ENCODE measurements at places on chromosomes 16 and 17.
A peak's percentile ranks its signal among the peaks of the same experiment; 100 is the strongest.

GRCh38 chr17:72143245-72143644, 22.4 kb downstream of the SOX9 start:
- DNase-seq = no peak

DNA sequence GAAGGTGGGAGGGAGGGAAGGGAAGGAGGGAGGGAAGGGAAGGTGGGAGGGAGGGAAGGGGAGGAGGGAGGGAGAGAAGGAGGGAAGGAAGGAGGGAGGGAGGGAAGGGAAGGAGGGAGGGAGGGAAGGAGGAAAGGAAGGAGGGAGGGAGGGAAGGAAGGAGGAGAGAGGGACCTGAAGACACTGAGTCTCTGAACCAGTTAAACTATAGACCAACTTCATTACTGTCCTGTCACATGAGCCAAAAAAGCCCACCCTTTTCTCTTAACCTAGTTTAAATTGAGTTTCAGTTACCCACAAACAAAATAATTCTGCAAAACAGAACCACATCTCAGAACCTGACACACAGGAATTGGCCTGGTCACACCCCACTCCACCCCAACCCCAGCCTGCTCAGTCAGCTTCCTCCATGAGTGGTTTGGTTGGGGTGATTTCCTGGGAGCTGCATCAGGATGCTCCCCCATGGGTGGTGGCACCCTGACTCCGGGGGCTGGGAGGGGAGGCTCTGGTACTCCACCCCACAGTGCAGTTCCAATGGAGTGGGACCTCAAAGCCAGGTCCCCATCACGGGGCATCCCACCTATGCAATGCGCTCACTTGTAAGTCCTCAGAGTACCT, 4.7 kb upstream of the PRR29 start:
- DNase-seq = peak; percentile 26

DNA sequence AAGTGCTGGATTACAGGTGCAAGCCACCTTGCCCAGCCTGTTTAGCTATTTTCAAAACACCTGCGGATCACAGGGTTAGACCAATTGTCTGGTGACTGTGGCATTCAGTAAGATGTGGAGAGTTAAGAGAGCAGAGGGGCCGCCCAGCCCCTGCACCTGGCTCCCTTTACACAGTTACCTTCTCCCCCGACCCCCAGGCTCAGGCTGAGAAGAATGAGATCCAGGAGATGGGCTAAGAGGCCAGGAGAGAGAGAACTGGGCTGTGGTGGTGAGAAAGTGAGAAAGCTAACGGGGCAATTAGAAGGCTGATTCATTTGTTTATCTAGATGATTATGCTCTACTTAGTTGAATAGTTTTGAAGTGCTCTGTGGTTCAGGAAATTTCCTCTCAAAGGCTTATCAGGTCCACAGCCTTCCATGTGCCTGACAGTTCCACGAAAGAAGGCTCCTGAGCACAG, 67.8 kb upstream of the AXIN2 start:
- DNase-seq = no peak

DNA sequence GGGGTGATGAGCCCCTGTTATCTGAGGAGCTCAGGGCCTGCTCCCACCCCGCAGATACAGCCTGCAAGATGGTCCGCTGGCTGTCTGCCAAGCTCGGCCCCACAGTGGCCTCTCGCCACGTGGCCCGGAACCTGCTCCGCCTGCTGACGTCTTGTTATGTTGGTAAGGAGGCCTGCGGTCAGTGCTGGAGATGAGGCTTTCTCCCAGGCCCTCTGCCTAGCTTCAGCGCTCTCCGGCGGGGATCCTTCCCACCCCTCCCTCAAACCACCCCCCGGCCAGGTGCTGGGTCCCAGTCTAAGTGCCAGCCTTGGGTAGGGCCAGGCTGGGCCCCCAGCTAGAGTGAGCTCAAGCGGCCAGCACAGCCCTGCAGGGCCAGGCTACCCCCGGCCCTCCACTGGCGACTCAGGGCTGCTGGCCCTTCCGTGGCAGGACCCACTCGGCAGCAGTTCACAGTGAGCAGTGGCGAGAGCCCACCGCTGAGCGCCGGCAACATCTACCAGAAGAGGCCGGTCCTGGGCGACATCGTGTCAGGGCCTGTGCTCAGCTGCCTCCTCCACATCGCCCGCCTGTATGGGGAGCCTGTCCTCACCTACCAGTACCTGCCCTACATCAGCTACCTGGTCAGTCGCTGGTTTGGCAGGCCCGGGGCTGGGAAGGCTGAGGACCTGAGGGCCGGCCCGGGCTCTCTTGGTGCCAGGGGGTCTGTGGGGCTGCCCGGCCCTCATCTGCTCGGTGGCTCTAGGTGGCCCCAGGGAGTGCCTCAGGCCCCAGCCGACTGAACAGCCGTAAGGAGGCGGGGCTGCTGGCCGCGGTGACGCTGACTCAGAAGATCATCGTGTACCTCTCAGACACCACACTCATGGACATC, 6.1 kb downstream of the WDR81 start:
- DNase-seq = peak; percentile 93

- DNase-seq = peak; percentile 33
Observed at GRCh38 chr16:30004424-30004776, 6.4 kb downstream of the DOC2A start.

DNA sequence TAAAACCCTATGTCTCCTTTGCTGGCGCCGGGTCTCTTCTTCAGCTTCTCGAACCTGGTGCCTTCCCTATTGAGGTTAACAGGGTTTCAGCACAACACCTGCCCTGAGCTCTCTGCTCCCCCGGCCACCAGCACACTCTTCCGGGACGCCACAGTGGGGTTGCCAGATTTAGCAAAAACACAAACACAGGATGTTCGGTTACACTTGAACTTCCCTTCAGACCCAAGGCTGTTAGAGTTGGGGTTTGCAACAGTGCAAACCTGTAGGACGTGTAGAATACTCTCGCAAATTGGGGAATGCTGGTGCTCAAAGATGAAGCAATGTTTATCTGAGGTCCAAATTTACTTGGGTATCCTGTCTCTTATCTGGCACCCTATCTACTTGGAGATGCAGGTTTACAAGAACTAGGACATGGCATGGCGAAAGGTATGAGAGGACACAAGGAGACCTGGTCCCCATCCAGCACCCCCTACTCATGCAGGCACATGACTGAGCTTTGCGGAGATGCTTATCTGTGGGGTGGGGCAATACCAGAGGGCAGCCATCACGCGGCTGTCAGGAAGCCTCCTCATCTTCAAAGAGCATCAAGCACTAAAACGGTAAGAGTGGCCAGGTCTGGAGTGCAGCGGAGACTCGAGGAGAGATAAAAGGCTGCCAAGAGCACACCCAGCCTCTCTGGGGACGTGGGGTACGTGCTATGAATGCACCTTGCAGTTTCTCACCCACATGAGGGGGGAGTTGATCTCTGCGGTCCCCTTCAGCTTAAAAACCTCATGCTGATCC, 52.8 kb downstream of the SDK2 start:
- no peak for DNase-seq

- DNase-seq = no peak
Observed at GRCh38 chr17:48925991-48926342, 17.8 kb downstream of the UBE2Z start.

DNA sequence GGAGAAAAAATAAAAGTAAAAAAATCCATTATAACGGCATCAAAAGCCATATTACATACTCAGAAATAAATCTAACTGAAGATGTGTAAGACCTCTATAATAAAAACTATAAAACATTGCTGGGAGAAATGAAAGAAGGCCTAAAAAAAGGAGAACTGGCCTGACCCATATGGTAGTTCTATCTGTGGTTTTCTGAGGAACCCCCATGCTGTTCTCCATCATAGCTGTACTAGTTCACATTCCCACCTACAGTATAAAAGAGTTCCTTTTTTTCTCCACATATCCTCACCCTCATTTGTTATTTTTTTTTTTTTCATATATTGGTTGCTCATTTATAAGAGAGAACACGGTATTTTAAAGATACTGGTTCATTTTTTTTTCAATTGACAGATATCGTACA, 191.8 kb downstream of the STX8 start:
- no peak for DNase-seq

GRCh38 chr16:87562201-87562600, 40.1 kb upstream of the JPH3 start:
- DNase-seq = no peak

DNA sequence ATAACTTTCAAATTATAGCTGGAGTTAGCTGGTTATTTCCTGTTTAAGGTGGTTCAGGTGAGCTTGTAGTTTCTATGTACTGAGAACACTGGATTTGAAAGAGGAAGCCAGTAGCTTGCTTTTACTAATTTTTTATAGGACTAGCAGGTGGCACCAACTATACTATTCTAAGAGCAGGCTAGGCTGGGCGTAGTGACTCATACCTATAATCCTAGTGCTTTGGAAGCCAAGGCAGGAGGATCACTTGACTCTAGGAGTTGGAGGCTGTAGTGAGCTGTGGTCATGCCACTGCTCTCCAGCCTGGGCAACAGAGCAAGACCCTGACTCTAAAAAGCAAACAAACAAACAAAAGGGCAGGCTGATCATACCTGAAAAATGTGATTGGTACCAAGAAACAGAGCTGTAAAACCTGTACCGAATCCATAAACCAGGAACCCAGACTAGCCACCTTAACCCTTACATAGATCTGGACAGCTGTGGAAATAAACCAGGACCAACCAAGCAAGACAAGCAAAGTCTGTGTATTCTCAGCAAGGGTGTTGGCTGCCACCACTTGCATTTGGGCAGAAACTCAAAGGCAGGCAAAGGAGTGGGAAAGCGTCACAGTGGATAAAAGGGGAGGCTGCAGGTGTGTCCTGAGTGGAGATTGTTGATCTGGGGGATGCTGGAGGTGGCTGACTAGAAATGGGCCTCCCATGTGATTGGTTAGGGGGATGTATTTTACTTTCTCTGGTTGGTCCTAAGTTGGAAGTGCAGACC, 36.3 kb downstream of the SLC47A1 start:
- no peak for DNase-seq

DNA sequence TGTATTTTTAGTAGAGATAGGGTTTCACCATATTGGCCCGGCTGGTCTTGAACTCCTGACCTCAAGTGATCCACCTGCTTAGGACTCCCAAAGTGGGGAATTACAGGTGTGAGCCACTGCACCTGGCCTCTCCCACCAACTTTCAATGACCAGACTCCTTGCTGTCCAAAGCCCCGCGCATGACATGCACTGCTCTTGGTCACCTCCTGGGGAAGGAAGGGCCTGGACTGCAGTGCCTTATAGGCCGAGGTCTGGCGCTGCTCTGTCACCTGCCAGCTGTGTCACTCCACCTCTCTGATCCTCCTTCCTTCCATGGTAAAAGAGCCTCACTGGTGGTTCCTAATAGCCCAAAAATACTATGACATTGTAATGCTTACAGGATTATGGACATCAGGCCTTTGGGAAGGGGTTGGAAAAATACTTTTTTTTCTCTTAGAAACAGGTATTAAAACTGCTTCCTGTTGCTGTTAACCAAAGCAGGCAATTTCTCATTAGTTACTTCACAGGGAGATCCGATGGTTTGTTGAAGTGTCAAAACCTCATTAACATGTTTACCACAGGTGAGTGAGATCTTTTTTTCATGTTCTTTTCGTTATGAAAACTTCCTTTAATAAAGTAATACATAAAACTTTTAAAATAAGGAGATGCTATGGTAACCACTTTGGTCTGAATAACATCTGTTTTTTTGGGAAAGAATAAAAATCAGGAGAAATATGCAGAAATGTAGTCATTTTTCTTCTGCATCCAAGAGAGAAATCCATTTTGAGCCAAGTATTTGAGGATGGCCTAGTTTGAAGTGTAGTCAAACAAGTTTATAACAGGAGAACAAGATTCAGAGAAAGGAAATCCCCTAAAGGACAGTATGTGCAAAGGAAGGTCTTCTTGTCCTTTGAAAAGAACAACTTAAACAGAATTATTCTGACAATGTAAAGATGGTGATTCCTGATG, 35.5 kb downstream of the GRB7 start:
- no peak for DNase-seq

- DNase-seq = no peak
Observed at GRCh38 chr16:89613231-89613953, at the start of gene DPEP1. DPEP1 (plus strand) TSS chr16:89613642; CDS start chr16:89630411, 16,769 bp downstream.

DNA sequence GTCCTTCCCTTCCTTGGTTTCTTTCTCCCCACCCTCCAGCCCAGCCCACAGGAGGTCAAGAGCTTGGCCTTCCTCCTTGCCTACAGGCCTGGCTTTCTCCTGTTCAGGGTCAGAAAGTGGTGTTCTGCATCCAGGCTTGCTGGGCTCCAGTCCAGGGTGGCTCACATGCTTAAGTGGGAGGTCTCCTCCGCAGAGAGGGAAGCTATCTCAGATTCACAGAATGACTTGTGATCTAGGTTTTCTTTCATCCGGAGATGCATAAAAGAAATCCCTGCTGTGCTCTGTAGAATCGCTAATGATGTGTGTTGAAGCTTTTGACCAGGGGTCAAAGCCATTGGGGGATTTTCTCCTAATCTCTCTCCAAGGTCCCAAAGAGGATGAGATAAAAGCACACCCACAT, 382.3 kb upstream of the EEF2KMT start:
- no peak for DNase-seq

- no peak for DNase-seq
Observed at GRCh38 chr16:87970186-87970585, 19.0 kb downstream of the BANP start.

- no peak for DNase-seq
Observed at GRCh38 chr17:58686980-58687379, 4.9 kb downstream of the TEX14 start.

DNA sequence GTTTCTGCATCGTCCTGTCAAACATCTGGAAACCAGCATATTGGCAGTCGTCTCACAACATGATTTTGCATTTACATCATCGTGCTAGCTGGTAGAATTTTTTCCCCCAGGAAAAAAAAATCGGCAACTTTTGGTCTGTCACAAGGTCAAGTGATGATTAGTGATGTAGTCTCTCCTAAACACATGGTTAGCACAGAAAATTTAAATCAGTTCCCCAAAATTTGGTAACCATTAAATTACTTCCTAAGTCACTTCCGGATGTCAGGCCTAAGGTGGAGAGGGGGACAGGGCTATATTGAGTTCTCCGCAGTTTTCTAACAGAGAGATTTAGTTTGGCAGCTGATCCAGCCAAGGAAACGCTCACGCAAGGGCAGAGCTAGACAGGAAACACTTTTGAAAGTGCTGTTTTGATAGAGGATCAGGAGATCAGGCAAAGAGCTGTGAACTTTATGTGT, 271.0 kb upstream of the TBX2 start:
- DNase-seq = no peak

- DNase-seq = no peak
Observed at GRCh38 chr16:84810518-84811273, 9.1 kb upstream of the CRISPLD2 start.

DNA sequence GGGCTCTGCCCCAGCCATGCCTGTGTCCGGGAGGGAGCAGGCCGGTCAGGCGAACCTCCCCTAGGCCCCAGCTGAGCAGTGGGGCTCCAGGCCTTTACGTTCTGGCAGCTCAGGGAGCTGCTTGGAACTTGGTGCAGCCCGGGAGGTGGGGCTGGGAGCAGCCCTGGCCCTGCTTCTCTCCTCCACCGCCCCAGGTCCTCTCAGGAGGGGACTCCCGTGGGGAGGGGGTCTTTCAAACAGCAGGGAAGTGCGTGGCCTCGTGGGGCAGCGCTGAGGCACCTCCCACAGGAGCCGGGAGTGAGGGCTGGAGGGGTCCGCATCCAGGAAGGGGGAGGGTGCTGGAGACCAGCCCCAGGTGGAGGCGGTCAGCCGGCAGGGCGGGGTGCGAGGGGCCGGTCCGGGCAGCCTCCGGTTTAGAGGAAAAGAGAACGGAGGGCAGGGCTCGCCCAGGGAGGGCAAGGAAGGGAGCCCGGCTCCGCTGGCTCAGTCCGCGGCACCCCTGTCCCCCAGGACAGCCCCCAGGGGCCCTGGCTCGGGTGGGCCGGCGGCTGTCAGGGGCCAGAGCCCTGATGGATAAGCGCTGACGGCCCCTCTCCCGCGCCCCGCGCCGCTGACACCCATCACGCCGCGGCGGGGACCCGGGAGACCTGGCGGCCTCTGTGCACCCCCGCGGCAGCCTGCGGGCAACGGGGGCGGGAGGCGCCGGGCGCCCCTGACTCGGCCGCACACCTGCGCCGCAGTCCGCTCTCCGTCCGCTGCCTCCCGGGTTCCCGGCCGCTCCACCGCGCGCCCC, 587 bp upstream of the PRR35 start:
- no peak for DNase-seq

Data from Right ventricle myocardium superior (tissue), 1 donor.